ENCODE measurements at places on chromosomes 2 and 18.
A peak's percentile ranks its signal among the peaks of the same experiment; 100 is the strongest.

DNA sequence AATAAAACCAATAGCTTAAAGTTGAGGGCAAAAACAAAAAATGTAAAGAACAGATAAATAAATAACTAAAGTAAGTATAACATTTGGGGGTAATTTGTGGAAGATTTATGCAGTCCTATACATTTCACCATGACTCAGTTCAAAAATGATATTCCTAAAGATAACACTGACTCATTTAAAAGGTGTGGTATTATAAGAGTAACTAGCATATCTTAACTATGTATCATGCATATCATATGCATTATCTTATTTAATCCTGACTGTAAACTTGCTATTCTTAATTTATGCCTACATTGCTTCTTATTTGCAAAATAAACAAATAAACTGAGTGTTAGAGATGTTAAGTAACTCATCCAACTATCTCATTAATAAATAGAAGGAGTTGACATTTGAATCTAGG, 726.5 kb upstream of the PKDCC start:
- no peak for DNase-seq

DNA sequence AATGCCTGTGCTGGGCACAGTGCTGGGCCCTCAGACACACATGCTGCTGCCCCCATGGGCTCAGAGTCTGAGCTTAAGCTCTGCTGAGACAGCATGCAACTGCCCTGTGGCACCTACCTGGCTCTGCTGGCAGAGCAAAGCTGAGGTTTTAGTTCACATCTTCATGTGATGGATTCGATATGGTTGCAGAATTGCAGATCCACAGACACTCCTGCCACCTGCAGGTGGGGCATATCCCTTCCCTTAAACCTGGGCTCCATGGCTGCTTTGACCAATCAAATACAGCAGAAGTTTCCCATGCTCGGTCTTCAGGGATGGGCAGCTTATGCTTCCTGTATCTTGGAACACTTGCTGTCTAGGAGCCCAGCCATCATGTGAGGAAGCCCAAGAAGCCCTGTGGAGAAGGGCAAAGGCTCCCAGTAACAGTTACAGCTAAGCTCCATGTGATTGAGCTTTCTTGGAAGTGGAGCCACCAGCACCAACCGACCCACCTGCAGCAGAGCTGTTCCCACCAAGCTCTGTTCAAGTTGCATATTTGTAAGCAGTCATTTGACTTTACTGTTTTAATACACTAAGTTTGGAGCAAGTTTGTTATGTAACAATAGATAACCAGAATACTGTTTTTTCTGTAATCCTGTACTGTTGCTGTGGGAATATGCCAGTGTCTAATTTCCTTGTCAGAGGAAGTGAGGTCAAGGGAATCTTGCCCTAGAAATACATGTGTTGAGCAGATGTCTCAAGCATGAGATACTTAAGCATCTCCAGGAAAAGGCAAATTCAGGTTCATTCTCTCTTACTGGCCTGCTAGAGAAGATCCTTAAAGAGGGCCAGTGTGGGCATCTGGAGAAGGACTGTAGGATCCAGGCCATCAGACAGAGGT, 79.3 kb downstream of the SH3RF3 start:
- DNase-seq: no peak

GRCh38 chr2:221529943-221530652, 42.0 kb downstream of the EPHA4 start:
- DNase-seq: peak; percentile 32

- no peak for DNase-seq
Measured at GRCh38 chr2:79585701-79586433, 73.0 kb downstream of the CTNNA2 start.

DNA sequence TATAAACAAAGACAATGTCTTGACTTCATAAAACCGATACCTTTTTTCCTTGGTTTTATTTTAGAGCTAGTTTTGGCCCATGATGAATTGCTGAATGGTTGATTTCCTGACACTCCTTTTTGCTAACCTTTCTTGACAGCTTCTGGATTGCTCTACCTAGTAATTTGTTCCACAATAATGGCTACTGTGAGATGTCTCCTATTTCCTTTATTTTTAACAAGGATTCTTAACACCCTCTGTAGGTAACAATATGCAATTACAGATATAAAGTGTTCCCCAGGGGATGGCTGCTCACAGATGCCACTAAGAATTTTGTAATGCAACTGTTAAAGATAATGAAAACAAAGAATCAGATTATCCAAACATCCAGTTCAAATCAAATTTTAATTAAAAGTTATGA, 100.8 kb upstream of the ATP5MC3 start:
- DNase-seq: peak; percentile 35

DNA sequence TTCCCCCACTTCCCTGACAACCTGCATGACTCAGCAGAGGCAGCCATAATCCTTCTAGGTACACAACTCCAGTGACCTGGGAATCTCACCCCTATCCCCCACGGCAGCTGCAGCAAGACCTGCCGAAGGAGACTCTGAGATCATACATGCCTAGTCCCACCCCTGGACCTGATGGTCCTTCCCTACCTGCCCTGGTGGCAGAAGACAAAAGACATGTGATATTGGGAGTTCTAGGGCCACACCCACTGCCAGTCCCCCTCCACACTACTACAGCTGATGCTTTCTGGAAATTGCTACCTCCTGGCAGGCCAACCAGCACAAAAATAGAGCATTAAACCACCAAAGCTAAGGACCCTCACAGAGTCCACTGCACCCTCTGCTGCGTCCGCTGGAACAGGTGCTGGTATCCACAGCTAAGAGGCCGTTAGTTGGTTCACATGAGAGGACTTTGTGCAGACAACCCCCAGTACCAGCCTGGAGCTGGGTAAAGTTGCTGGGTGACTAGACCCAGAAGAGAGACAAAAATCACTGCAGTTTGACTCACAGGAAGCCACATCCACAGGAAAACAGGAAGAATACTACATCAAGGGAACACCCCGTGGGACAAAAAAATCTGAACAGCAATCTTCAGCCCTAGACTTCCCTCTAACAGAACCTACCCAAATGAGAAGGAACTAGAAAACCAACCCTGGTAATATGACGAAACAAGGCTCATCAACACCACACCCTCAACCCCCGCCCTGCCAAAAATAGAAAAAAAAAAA, 12.5 kb downstream of the MARCO start:
- DNase-seq: peak; percentile 17

- no peak for DNase-seq
Measured at GRCh38 chr18:7748251-7749007, 181.3 kb downstream of the PTPRM start.

DNA sequence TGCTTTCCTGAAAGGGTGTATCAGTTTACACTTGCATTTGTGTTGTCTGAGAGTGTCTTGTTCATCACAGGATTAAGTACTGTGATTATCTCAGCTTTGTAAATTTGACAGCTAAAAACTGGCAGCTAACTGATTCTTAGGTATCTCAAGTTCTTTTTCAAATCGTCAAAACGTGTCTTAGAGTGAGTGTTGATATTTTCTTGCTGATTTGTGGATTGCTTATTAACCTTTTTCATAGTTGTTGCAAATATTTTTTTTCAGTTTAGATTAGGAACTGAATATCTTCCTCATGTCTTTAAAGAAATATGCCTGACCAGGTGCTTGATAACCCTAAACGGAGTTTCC, 41.9 kb downstream of the LRRFIP1 start:
- no peak for DNase-seq

DNA sequence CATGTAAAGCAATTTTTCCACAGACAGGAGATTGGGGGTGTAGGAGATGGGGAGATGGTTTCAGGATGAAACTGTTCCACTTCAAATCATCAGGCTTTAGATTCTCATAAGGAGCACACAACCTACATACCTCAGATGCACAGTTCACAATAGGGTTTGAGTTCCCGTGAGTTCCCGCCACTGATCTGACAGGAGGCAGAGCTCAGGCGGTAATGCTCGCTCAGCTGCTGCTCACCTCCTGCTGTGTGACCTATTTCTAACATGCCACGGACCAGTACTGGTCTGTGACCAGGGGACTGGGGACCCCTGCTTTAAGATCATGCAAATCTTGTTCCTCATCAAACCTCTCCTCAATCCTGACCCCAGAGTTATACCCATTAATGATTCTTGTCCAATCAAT, 70.1 kb downstream of the RPE start:
- DNase-seq: no peak

DNA sequence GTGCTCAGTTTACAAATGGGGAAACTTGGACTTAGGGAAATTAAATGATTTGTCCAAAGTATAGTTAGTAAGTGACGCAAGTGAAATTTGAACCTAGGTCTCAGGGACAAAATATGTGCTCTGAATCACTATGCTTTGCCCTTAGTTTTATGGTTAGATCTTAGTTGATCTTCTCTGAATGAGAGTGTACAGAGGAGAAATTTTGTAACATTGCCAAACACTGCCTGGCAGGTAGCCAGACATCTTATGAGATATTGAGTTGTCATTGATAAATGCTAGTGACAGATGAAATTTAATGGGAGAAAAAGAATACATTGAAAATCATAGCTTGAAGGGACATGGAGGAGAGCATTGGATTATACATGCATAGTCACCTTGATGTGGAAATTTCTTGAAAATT, 91.4 kb downstream of the GALNT1 start:
- DNase-seq: no peak
